ENCODE measurements at places on chromosomes 1 and 21.

GRCh38 chr1:171221665-171222591 is 26.4 kb upstream of the FMO1 start:
- DNase-seq: no peak

DNA sequence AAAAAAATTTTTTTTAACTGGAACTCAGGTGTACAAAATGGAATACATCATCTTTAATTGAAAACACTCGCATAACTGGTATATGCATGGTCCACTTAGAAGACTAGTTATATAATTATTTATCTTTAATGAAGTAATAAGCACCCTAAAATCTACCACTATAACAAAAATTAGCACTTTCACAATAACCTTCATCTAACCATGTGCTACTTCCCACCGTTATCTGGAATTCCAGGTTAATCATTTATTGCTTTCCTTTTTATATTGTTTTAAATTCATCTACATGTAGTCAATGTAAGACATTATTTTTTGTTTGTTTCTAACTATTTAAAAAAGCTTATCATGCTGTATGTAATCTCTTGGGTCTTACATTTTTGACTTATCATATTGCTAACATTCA is 39.0 kb downstream of the GDAP2 start:
- DNase-seq: no peak

- DNase-seq: peak; percentile 60
Observed at GRCh38 chr1:147627435-147628110, 42.8 kb downstream of the ACP6 start.

DNA sequence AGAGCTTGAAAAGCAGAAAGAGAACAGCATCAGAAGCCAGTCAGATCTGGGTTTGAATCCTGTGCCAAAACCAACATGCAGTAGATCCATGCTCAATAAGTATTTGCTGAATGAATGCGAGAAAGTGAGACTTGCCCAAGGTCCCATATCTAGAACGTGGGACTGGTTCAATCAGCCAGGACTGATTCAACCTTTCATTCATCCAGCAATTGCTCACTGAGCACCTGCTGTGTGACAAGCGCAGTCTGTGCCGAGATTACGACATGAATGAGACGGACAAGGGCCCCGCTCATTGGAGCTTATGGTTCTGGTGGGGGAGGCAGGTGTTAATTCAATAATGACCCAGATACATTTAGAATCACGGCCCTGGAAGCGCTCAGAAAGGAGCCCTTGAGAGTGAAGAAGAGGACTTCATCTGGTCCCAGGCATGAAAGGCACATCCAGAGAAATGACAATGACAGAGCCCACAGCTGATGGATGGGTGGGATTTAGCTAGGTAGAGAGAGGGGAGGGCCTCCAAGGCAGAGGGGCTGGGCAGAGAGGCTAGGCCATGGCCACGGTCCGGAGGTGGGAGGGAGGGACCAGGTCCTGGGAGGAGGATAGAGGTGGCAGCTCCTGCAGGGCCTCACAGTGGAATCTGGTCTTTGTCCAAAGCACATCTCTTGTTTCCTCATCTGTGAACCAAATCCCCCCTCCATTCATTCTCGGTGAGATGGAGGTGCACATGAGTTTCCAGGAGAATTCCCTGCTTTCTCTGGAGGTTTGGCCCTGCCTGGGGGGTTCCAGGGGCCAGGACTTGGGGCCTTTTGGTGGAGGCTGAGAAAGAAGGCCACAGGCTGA is 4.2 kb upstream of the FAM131C start:
- DNase-seq: no peak

GRCh38 chr1:72526926-72527325 is 244.6 kb upstream of the NEGR1 start:
- no peak for DNase-seq

DNA sequence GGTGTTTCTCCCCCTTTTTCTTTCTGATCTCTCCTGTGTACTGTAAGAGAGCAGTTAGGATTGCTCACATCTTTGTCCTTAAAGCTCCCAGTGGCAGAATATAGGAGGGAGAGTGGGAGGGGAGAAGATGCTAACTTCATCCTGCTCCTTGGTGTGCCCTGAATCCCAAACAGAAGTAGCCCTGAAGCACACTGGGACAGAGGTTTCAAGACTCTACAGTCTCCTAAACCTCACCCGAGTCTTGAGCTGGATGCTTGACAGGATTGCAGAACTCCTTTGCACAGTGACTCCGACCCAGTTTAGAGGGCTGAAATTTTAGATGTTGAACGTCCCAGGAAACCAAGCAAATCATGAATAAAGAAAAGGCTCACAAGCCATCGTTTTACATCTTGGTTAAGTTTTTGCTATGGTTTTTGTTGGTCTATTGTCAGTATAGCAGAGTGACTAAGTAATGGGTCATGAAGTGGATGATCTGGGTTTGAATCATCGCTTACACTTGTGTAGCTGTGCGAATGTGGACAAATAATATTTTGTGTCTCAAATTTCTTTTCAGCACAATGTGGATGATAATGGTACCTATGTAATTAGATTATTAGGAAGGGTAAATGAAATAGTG is 37.5 kb downstream of the XCL2 start:
- DNase-seq: no peak

DNA sequence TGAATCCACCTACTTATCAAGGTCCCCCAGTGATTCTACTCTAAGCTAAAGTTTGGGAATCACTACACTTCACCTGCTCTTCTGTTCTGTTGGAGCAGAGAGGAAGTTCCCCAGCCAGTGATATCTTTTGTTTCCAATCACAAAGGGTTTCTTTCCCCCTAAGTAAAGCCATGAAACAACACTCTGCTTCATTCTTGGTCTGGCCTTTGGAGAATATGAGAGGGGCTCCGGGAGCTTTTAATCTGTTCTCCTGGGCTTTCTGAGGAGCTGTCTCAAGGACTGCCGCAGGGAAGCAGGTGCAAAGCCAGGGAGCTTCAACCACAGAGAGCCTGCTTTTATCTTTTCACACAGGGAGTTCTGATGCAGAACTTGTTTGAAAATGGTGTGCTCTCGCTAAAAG is 10.1 kb upstream of the SLAMF9 start:
- DNase-seq: no peak

DNA sequence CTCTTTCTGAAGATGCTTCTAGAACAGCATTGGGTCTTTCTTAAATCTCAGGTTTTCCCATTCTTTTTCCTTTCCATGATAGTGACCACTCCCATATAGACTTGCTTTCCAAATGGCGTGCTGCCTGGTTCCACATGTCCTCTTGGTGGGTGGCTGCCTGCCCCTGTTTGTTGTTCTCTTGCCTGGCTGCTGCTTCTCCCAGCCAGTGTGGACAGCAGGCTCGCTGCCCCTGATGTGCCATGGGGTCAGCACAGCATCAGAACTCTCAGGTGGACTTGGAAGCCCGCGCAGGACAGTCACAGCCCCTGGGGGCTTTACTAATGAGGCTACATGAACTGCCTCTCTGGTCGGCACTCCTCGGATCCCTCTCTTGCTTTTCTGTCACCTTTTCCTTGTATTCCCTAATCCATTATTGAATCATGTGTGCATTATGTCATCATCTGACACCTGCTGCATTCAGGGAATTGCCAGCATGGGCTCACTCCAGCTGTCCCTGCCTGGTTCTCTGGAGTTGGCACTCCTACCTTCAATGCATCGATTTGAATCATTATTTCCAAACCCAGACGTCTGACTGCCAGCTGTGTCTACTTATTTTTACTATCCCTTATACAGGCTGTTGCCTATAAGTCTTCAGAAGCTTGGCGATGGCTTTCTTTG is 100.5 kb upstream of the COA6 start:
- DNase-seq: no peak

GRCh38 chr1:116785006-116785405 is 30.8 kb downstream of the CD2 start:
- DNase-seq: no peak

DNA sequence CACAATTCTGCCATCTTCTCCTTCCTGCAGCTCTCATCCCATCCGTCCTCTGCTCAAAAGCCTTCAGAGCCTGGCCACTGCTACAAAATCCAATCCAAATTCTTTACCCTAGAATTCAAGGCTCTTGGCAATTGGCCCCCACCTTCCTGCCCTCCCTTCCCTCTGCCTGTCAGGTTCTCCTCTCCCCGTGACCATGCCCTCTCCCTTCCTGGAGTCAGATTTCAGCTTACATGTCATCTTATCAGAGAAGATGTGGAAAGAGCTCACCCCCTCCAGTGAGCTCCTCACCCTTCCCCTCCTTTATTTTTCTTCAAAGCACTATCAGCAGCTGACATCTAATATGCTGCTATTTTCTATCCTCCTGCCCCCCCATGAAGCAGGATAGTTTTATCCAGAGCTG is 86.9 kb downstream of the GRIK3 start:
- DNase-seq: no peak

GRCh38 chr1:203289982-203290260 is 15.4 kb upstream of the BTG2 start:
- no peak for DNase-seq

- no peak for DNase-seq
Observed at GRCh38 chr1:38536089-38536488, 323.5 kb downstream of the RRAGC start.

DNA sequence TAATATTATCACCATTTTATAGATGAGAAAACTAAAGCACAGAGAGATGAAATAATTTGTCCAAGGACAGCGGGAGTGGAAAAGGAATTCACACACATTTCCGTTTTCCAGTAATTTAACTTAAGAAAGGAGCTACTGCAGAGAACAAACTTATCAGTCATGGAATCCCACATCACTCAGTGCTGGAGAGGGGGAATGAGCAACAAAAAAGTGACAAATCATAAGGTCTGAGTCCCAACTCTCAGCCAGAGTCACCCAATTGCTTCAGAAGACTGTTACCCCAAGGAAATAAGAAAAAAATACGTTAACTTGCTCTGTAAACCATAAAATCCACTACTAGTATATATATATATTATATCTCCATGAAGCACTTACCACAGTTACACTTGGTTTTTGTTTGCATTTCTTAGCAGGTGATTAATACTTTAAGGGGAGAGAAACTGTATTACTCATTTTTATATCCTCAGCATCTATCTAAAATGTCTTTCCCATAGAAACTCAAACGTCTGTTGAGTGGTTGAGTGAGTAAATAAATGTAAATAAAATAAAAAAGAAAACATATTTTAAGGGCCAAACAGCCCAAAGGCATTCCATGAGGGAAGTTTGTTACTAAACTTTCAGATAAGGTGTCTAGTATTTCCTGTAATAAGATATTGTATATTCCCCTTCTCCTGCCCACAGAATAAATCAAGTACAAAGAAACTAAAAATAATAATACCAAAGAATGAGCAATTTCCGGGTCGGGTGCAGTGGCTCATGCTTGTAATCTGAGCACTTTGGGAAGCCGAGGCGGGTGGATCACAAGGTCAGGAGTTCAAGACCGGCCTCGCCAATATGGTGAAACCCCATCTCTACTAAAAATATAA is 76.8 kb downstream of the SLC45A1 start:
- DNase-seq: no peak

- no peak for DNase-seq
Observed at GRCh38 chr21:33394260-33394659, 9.0 kb upstream of the IFNGR2 start.

DNA sequence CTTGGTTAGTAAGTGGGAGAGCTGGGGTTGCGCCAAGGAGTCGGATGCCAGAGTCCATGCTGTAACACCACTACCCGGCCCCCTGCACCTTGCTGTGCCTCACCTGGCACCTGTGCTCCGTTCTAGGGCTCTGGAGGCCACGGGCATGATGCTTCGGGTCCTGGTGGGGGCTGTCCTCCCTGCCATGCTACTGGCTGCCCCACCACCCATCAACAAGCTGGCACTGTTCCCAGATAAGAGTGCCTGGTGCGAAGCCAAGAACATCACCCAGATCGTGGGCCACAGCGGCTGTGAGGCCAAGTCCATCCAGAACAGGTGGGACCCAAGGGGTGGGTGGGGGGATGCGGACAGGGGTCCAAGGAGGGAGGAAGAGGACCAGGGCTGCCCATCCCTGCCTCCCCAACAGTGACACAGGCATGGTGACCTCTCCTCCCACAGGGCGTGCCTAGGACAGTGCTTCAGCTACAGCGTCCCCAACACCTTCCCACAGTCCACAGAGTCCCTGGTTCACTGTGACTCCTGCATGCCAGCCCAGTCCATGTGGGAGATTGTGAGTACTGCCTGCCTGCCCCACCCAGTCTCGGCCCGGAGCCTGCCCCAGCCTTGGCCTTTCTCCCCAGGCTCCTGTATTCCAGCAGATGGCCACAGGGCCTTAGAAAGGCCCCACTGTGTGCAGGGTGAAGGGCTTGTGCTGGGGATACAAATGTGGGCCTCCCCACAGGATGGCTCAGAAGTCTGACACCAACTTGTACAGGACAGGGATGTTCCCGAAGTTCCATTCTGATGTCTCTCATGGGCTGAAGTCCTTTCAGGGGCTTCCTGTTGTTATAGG is 9.6 kb upstream of the HTR6 start:
- DNase-seq: no peak

DNA sequence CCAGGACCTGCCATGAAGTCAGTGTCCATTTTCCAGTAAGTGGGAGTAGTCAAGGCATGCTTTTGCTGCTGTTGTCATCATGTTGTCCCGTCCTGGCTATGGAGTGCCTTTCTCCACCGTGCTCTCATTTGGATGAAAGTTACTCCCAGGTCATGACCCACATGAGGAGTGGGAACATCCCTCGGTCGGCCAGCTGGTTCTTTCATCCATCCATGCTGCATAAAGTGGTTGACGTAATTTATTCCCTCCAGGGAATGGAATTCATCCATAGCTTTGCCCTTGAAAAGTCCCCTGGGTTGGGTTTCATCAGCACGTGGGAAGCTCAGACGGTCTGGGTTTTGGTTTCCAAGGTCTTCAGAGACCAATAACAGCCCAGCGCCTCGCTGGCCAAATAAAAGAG is 11.6 kb downstream of the PLA2G2A start:
- no peak for DNase-seq

DNA sequence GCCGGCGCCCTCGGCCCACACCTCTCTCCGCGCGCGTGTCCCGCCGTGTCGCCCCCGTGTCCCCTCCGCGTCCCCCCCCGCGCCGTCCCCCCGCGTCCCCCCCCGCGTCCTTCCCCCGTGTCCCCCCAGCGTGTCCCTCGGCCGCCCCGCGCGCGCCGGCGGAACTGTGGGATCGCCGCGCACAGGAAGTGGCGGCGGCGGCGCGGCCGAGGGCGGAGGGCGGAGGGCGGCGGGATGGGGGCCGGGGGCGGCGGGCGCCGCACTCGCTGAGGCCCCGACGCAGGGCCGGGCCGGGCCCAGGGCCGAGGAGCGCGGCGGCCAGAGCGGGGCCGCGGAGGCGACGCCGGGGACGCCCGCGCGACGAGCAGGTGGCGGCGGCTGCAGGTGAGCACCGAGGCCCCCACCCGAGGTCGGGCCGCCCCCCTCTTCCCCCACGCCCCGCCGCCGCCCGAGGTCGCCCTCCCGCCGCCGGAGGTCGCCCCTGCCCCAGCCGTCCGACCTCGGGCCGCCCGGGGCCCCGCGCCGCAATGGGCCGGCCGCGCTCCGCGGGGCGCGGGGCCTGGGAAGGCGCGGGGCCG is at the start of gene AGPAT3:
Gene AGPAT3 (plus strand): TSS at position 262 of the 578 bp plus-strand sequence. CDS start 94,459 bp downstream, outside the sequence.
- no peak for DNase-seq

DNA sequence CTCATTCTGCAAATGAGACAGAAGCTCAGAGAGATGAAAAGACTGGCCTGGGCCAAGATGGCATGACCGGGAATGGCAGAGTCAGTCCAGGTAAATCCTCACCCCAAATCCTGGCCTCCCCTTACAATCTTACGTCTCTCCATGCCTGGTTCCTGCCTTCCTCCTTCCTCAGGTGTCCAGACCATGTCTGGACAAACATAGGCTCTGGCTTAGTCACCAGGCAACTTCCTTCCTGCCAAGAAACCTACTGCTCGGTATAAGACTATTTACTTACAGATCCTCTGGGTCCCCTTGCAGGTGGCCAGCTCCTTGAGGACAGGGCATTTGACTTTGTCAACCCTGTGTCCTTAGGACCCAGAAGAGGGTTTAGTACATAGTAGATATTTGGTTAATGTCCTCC is 69.4 kb upstream of the ROR1 start:
- no peak for DNase-seq

GRCh38 chr1:39711104-39711965 is 20.1 kb upstream of the HPCAL4 start:
- DNase-seq: no peak
